ENCODE measurements at places on chromosomes 7 and 10. TPM values are rescaled to one million over a fixed set of nuclear protein-coding genes. Genes with fewer than 3 reads are reported as not detected.

Gene ADK
- 49.7 TPM for total RNA-seq

DNA sequence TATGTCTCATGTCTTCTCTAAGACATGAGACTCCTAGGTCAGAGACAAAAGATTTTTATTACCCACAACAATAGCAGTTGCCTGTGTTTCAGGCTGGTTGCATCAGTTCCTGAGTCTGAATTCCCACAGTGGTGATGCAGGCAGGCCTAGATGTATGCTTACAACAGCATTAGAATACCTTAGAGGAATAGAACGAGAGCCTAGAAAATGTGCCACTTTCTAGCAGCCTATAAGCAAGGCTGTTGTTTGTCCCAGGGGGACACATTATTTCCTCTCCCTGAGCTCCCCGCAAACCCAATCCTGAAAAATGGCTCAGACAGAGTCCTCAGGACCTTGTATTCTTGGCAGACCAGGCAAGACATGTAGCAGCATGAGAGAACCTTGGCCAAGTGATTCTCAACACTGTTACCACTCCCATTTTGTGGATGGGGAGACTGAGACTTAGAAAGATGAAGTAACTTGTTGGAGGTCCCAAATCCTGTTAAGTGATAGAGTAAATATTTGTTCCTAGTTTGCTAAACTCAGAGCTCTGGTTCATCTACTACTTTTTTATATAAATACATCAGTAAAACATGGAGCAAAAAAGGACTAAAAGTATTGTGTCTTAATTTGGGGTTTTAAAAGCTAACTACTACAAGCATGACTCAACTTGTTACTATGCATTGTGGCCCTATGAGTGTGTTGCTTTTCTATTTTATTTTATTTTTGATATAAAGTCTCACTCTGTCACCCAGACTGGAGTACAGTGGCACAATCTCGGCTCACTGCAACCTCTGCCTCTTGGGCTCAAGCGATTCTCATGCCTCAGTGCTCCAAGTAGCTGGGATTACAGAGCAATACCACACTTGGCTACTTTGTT is 14.2 kb downstream of the VTI1A start:
- DNase-seq, result no peak

DNA sequence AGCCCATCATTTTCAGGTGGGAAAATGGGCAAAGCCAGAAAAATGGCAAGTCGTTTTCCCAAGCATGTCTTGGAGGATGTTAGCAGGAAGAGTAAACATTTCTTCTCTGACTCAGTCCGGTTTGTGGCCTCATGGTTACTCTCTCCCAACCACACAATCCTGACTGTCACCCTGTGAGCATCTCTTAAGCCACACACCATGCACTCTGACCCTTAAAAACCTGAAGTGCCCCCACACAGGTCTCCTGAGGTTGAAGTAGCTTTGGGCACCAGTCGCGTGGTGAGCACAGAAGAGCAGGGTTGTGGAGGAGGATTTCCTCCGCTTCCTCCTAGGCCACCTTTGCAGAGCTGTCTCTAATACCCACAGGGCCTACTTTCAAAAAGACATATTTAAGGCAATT is 387.3 kb upstream of the NPVF start:
- DNase-seq, result no peak

DNA sequence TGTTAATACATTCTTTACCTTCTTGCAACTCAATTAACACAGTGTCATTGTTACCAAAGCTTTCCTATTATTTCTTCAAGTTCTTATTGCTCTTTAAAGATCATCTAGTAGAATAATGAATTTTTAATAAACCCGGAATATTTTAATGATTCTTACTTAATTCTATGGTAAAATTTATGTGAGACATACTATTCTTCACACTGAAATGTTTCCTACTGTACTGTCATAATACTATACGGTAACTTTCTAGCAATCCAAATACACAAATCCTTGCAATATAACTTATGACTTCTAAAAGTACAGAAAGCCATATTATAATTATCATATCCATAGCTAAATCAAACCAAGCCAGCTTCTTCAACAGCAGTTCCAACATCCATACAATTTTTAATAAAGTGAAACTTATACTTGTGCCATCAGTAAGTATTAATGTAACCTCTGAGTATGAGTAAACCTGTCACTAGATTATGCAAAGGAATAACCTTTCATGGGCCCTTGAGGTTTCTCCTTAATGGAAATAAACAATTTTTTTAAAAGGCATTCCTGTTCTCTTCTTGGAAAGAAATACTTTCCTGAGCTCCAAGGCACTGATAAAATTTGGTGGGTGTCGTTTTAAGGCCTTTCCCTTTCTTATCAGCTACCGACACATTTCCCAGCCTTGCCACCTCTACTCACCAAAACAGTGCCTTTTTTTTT is 87.4 kb downstream of the IMMP2L start:
- no peak for DNase-seq

DNA sequence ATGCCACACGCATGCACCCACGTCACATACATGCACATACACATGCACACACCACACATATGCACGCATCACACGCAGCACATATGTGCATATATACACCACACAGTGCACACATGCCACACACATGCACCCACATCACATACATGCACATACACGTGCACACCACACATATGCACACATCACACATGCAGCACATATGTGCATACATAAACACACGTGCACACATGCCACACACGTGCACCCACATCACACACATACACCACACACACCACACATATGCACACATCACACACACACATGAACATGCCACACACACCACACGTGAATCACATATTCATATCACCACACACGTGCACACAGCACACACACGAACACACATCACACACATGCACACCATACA is 338.8 kb downstream of the PTPRN2 start:
- no peak for DNase-seq

GRCh38 chr7:91162436-91162835 is 101.8 kb upstream of the FZD1 start:
- no peak for DNase-seq

Gene TAF3
- 22.0 TPM for total RNA-seq

Data from activated T-cell treated with anti-CD3 and anti-CD28 coated beads, Interleukin-2, amount 50 U/mL, for 4 hours (primary cell).